Activated CD8-positive, alpha-beta memory T cell treated with anti-CD3 and anti-CD28 coated beads for 48 hours (primary cell): ENCODE measurements at places on chromosomes 7 and 10.

GRCh38 chr10:104080762-104081161, 4.9 kb downstream of the COL17A1 start:
- DNase-seq, result no peak

- no peak for DNase-seq
Observed at GRCh38 chr7:148735141-148735540, 36.4 kb downstream of the CUL1 start.

DNA sequence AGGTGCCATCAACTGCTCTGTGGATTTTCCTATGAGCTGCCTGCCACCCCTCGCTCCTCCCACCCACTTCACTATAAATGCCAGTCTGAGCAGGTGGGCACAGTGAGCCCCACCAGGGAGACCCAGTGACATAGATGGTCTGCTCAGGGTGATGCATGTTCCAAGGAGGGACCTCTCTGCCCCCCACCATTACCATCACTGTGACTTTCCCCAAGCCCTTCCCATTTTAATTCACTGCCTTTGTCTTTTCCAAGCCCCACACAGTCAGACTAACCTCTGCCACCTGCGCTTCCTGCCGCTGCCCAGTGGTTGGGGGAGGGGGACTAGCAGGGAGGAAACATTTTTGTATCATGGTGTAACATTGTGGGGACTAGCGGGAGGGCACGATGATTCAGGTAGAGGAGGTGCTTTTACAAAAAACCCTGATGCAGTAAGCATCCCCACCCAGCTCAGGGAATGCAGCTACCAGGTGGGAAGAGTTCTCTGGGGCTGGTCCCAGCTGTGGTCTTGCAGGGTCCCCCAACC, 24.6 kb downstream of the PRSS2 start:
- DNase-seq, result no peak

DNA sequence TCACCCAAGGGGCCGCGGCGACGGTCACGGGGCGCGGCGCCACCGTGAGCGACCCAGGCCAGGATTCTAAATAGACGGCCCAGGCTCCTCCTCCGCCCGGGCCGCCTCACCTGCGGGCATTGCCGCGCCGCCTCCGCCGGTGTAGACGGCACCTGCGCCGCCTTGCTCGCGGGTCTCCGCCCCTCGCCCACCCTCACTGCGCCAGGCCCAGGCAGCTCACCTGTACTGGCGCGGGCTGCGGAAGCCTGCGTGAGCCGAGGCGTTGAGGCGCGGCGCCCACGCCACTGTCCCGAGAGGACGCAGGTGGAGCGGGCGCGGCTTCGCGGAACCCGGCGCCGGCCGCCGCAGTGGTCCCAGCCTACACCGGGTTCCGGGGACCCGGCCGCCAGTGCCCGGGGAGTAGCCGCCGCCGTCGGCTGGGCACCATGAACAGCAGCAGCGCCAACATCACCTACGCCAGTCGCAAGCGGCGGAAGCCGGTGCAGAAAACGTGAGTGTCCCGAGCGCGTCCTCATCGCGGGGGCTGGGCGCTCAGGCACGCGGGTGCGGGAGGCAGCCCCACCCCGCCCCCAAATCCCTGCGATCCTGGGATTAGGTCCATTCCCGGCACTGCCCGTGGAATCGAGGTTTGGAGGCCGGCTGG, 509 bp downstream of the AHR start:
- DNase-seq, result peak; percentile 33

GRCh38 chr10:79409038-79409725, 36.2 kb downstream of the ZCCHC24 start:
- no peak for DNase-seq
